NAMALWA (cell line): ENCODE measurements at places on chromosomes 6 and 20.

DNA sequence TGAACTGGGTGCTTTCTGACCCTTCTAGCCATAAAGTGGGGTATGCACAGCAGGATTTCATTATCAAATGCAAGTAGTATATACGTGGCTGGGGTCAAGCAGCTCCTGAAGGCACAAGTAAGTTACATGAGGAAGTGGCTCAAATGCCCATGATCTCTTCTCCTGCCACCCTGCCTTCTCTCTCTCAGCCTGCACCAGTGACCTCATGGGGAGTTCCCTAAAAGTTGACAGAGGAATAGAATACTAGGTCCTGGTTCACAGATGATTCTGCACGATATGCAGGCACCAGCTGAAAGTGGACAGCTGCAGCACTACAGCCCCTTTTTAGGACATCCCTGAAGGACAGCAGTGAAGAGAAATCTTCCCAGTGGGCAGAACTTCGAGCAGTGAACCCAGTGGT lies 282.0 kb downstream of the BCKDHB start:
- DNase-seq, result no peak

- DNase-seq, result no peak
Observed at GRCh38 chr6:51535327-51535726, 552.1 kb downstream of the PKHD1 start.

GRCh38 chr6:149324428-149324827 lies 6.9 kb downstream of the TAB2 start:
- DNase-seq, result no peak

GRCh38 chr20:50221501-50222308 lies 31.1 kb downstream of the CEBPB start:
- DNase-seq, result no peak

- DNase-seq, result no peak
Observed at GRCh38 chr6:148037496-148037895, 305.1 kb upstream of the SASH1 start.

DNA sequence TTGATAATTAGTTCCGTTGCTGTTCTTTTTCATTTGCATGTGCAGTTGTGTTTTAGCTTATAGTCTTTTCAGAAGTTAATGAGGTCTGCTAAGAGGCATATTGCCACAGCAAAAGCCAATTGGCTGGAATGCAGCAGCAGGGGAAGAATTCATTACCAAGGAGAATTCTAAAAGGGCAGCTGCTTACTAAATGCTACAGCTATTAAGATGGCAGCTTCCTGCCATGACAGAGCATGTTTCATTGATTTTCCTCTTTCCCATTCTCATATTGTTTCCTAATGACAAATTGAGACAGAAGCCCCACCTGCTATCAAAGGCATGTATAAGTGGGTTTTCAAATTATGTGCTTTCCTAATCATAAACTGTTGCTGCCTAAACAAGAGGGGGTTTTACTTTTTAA lies 66.6 kb downstream of the CLVS2 start:
- no peak for DNase-seq

GRCh38 chr6:134422426-134423231 lies 104.7 kb upstream of the SGK1 start:
- DNase-seq, result no peak

DNA sequence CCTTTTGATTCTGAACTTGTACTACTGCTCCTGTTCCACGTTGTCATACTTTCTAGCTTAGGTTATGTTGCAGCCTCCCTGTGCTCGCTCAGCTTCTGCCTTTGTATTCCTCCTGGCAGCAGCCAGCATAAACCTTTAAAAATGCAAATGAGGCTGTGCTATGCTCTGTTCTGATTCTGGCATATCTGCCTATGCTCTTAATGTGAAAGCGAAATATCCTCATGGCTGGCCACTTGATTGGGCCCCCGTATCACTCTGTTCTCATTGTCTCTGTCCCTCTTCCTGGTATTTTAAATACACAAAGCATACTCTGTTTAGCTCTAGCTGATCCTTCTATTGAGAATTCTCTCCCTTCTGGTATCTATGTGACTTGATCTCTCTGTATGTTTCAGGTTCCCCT lies 139.0 kb downstream of the JARID2 start:
- no peak for DNase-seq

GRCh38 chr20:23048283-23049200 lies 930 bp downstream of the THBD start:
- no peak for DNase-seq

- peak; percentile 40 for DNase-seq
Observed at GRCh38 chr6:68094070-68094469, 541.0 kb upstream of the ADGRB3 start.

GRCh38 chr20:23937303-23938117 lies 51.1 kb downstream of the GGTLC1 start:
- peak; percentile 65 for DNase-seq

- peak; percentile 50 for DNase-seq
Observed at GRCh38 chr6:31898383-31899011, 999 bp upstream of the EHMT2 start.

- DNase-seq, result no peak
Observed at GRCh38 chr6:99013145-99013544, 65.4 kb upstream of the FBXL4 start.
